ENCODE measurements at places on chromosomes 3 and 15.

GRCh38 chr15:40344217-40344616, 3.5 kb upstream of the CCDC9B start:
- DNase-seq: no peak

GRCh38 chr3:39757307-39757706, 52.1 kb upstream of the MYRIP start:
- DNase-seq: no peak

DNA sequence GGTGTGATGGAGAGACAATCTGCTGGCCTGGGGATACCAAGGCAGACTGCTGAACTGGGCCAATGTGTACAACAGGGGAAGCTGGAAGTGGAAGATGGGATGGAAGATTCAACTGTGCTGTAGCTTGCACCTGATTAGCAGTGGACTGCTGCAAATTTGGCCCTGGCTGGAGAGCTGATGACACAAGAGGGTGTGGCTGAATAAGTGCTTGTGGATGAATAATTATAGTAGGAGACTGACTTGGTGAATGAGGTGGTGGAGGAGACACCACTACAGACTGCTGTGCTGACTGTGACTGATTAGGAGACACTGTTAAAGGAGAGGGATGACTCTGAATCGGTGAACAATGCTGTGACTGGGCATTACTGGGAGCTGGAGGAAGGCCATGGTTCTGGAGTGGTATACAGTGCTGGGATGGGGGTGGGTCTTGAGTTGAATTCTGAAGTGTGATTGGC, 52.5 kb downstream of the PHC3 start:
- no peak for DNase-seq

DNA sequence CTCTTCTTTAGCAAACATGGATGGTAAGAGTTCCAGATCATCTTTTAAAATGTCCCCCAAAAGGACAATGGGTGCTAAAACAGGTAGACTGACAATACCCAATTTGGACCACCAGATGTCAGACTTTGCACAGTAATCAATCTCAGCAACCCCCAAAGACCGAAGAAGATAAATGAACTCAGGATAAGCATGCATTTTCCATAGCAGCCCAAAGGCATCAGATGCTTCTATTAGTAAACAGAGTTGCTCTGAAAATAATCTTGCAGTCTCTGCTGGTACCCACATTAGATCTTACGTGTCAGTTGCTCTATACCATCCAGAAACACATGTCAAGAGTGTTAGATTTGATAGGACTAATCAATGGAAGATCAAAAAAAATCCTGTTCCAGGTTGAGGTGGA, 20.6 kb downstream of the MYH15 start:
- DNase-seq: peak; percentile 75

DNA sequence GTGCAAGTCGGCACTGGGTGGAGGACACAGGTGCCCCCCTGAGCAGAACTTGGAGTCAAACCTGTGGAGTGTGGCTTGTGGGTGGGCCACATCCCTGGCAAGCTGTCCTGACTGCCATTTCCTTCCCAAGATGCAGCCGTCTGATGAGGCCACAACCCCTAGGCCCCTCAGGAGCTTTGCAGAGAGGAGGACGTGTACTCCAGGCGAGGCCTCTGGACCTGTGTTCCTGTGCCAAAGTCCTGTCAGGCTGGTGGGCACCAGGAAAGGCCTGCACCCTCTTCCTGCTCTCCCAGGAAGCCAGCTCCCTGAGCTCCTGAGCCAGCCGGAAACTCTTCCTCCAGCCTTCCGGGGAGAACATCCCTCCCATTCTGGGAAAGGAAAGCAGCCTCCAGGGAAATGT, 48.5 kb downstream of the CMTM6 start:
- DNase-seq: no peak

DNA sequence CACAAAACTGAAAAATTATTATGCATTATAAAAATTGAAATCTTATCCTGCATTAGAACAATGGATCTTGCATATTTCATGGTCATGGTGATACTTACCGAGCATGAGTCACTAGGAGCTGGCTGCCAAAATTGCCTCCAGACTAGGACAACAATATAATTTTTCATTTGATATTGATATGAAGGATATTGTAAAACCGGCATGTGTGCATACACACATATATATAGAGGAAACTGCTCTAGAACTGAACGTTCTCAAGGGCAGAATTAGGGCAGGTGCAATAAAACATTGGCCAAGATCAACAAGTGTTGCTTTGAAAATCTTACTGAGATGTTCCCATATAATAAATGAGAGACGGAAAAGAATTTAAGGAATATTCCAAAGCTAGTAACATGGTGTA, 319.4 kb upstream of the POU1F1 start:
- DNase-seq: no peak

DNA sequence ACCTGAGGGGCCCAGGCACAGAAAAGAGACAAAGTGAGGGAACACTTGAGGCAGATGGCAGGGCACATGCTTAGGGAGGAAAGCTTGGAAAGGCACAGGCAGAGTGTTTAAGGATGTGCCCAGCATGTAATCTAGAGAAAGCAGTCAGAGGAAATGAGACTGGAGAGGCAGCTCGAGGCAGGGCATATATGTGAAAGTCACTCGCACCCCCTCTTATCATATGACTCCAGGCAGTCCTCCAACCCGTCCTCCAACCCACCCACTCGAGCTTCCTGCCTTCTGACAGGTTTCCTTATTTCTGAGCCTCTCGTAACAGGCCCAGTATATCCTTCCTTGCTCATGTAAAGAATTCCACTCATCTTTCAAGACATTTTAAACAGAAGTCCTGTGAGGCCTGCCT, 294.0 kb downstream of the SOX2 start:
- no peak for DNase-seq

DNA sequence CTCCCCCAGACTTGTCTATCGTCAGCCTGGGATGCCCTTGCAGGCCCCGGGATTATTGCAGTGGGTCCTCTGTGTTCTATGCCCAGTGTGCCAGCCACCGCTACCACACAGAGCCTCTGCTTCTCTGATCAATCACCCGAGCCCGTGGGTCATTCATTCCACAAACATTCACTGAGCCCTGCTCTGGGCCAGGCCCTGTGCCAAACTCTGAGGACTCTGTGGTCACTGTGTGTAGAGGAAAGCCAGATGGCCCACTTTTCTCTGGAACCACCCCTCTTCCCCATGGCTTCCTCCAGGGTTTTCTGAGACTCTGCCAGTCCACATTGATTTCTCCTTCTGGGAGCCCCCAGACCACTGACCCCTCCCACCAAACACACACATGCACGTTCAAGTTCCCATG, 55.5 kb downstream of the BSN start:
- DNase-seq: no peak

DNA sequence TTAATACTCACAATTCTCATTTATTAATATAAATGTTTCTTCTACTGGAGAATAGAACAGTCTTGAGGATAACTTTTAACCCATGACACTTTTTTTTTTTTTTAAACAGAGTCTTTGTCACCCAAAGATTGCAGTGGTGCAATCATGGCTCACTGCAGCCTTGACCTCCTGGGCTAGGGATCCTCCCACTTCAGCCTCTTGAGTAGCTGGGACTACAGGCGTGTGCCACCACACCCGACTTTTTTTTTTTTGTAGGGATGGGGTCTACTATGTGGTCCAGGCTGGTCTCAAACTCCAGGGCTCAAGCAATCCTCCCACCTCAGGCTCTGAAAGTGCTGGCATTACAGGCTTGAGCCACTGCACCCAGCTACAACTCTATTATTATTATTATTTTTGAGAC, 34.5 kb downstream of the PIK3CB start:
- no peak for DNase-seq
